ENCODE measurements at places on chromosomes 2 and 18.
A peak's percentile ranks its signal among the peaks of the same experiment; 100 is the strongest.

DNA sequence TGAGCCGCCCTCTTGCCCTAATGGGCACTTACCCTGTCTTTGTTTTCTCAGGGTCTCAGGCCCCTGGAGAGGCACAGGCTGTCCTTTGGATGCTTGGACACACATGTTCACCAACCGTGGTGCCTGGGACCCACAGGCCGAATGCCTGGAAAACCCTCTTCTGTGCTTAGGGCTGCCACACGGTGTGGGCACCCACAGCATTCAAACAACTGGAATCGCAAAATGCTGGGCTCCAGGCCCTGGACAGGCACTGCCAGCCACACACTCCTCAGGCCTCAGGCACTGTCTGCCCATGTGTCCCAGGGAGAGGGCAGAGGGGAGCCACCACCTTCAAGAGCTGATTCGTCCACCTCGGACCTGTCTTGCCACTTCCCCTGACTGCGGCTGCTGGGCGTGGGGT, 123.1 kb upstream of the ACKR3 start:
- no peak for DNase-seq
- peaks cover 3% of the 10 kb centered on the region for H3K36me3 ChIP-seq
- H3K27ac ChIP-seq: peak overlapping the region; percentile 55
- H3K27me3 ChIP-seq: peaks cover 3% of the 10 kb centered on the region
- peaks cover 37% of the 10 kb centered on the region for H3K4me1 ChIP-seq
- no peak overlapping the region for H3K4me3 ChIP-seq

GRCh38 chr18:57956491-57956890, 87.5 kb upstream of the NEDD4L start:
- H3K4me1 ChIP-seq: no peaks in the 10 kb centered on the region
- no peak for DNase-seq
- H3K27ac ChIP-seq: no peak overlapping the region

DNA sequence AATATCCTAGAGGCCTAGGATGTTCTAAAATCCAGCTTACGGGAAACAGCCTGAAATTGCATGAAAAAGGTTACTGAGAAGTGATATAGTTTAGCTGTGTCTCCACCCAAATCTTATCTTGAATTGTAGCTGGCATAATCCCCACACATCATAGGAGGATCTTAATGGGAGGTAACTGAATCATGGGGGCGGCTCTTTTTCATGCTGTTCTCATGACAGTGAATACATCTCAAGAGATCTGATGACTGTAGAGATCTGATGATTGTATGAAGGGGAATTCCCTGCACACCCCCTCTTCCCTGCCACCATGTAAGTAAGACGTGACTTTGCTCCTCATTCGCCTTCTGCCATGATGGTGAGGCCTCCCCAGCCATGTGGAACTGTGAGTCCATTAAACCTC, 385.6 kb upstream of the ID2 start:
- no peaks in the 10 kb centered on the region for H3K36me3 ChIP-seq
- H3K4me3 ChIP-seq: no peak overlapping the region
- H3K27me3 ChIP-seq: peaks cover 5% of the 10 kb centered on the region

GRCh38 chr2:154452471-154452870, 246.0 kb upstream of the KCNJ3 start:
- H3K27me3 ChIP-seq: no peaks in the 10 kb centered on the region
- no peaks in the 10 kb centered on the region for H3K36me3 ChIP-seq
- no peaks in the 10 kb centered on the region for H3K4me1 ChIP-seq
- no peak overlapping the region for H3K4me3 ChIP-seq
- no peak overlapping the region for H3K27ac ChIP-seq

DNA sequence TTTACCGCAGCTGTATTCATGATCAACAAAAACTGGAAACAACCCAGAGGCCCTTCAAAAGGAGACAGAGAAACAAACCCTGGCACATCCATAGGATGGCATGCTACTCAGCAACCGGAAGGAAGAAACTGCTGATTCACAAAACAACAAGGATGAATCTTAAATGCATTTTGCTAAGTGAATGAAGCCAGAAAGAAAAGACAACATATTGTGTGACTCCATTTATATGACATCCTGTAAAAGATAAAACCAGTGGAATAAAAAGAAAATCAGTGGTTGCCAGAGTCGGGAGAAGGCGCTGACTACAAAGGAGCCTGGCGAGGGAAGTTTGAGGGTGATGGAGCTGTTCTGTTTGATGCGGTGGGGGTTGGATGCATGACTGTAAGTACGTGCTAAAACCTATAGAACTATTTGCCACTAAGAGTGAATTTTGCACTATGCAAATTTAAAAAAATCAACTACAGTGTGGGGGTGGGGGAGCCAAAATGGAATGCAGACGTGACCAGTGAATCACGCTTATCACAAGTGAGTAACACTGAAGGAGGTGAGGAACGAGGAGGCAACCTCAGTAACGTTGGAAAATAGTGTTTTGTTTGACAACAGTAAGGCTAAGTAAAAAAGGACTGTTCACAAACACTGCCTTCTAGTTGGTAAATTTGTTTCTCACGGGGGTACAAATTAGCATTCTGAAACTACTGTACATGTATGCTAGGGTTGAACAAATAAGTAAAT, 108.9 kb downstream of the INHBB start:
- H3K36me3 ChIP-seq: peaks cover 11% of the 10 kb centered on the region
- no peaks in the 10 kb centered on the region for H3K4me1 ChIP-seq
- H3K4me3 ChIP-seq: no peak overlapping the region
- no peak overlapping the region for H3K27ac ChIP-seq
- H3K27me3 ChIP-seq: peaks cover 62% of the 10 kb centered on the region
- no peak for DNase-seq

GRCh38 chr18:55106466-55106865, 147.2 kb upstream of the CCDC68 start:
- H3K36me3 ChIP-seq: no peaks in the 10 kb centered on the region
- no peak overlapping the region for H3K27ac ChIP-seq
- peaks cover 2% of the 10 kb centered on the region for H3K27me3 ChIP-seq
- DNase-seq: no peak
- H3K4me3 ChIP-seq: no peak overlapping the region

GRCh38 chr2:16617282-16618266, 48.1 kb downstream of the CYRIA start:
- no peak overlapping the region for H3K4me3 ChIP-seq
- peaks cover 12% of the 10 kb centered on the region for H3K27me3 ChIP-seq
- DNase-seq: no peak
- H3K36me3 ChIP-seq: peaks cover 23% of the 10 kb centered on the region
- peak overlapping the region; percentile 27 for H3K27ac ChIP-seq

- peaks cover 18% of the 10 kb centered on the region for H3K27me3 ChIP-seq
- DNase-seq: no peak
- peaks cover 15% of the 10 kb centered on the region for H3K4me1 ChIP-seq
- no peak overlapping the region for H3K27ac ChIP-seq
Observed at GRCh38 chr2:2853346-2853745, 522.3 kb upstream of the MYT1L start.

- peaks cover 16% of the 10 kb centered on the region for H3K4me1 ChIP-seq
- no peak for DNase-seq
- no peak overlapping the region for H3K27ac ChIP-seq
- no peaks in the 10 kb centered on the region for H3K36me3 ChIP-seq
- H3K4me3 ChIP-seq: no peak overlapping the region
- peaks cover 11% of the 10 kb centered on the region for H3K27me3 ChIP-seq
Observed at GRCh38 chr2:105256431-105257047, 15.0 kb downstream of the GPR45 start.

- no peak for DNase-seq
- no peak overlapping the region for H3K27ac ChIP-seq
- H3K4me3 ChIP-seq: no peak overlapping the region
- no peaks in the 10 kb centered on the region for H3K27me3 ChIP-seq
- no peaks in the 10 kb centered on the region for H3K4me1 ChIP-seq
- H3K36me3 ChIP-seq: no peaks in the 10 kb centered on the region
Observed at GRCh38 chr2:144165599-144166250, 354.2 kb downstream of the ZEB2 start.

DNA sequence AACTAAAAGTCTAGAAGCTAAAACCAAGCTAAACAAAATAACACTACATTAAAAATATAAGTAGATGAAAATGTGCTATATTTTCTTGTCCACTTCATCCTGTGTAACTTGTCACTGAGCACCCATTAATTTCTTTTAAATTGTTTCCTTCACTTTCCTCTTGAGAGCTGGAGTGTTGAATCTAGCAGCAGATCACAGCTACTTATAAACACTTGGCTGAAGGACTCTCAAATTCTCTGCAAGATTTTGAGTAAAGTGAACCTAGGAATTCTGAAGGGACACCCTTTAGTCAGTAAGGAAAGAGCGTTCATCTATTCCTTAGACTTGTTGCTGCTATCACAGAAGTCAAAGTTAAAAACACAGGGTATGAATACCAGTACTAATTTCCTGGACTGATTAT, 1163.9 kb downstream of the DPP10 start:
- no peak for DNase-seq
- H3K27me3 ChIP-seq: no peaks in the 10 kb centered on the region
- no peaks in the 10 kb centered on the region for H3K36me3 ChIP-seq
- H3K27ac ChIP-seq: peak overlapping the region; percentile 81

DNA sequence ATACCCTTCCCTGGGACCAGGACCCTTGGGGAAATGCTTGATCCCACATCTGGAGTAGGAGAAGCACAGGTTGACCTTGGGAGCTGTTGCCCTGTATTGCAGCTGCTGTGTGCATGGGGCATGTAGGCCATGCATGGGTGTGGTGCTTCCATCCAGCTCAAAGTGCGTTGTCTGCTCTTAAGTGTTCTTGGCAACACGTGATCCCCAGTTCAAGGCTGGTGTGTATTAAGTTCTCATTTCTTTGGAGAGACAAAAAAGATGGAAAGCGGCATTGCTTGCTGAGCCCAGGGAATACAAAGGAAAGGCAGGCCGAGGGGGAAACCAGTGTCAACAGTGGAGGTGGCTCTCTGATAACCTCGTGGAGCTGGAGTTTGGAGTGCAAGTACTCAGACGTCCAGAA, 110.7 kb downstream of the RTP5 start:
- no peak overlapping the region for H3K27ac ChIP-seq
- peaks cover 8% of the 10 kb centered on the region for H3K27me3 ChIP-seq
- DNase-seq: no peak
- no peak overlapping the region for H3K4me3 ChIP-seq

DNA sequence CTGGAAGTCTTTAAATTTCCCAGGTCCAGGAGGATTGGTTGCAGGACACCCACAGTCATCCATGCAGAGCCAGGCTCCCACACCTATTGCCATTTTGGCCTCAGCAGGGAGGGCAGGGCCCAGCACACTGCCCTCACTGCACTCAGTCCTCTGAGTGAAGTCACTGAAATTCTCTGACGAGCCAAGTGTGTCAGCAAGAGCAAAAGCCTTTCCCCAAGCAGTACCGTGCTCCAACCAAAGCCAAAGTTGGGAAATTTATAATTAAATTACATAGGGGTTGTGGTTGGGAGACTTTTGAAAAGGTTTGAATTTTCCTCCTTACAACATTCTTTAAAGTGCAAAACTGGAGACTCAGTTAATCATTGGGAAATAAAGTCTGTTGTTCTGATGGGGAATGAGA, 98.5 kb upstream of the CD226 start:
- peaks cover 15% of the 10 kb centered on the region for H3K4me1 ChIP-seq
- H3K4me3 ChIP-seq: no peak overlapping the region
- H3K36me3 ChIP-seq: peaks cover 21% of the 10 kb centered on the region
- no peaks in the 10 kb centered on the region for H3K27me3 ChIP-seq

DNA sequence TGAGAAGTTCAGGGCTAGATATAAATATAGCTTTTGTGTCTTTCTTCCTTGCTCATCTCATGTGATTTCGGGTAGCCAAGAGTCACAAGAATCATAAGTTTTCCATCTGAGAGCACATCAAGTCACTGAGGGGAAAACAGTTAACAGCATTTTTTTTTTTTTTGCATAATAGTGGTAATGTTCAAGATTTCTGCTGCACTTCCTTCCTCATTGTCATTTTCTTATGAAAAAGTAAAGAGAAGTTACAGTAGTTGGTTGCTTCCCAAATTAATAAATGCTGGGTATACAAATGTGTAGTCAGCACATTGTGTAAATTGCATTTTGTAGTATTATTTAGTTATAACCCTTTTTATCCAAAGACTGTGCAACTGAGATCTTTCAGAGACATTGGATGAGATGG, 93.6 kb downstream of the ZEB2 start:
- no peak overlapping the region for H3K27ac ChIP-seq
- no peak for DNase-seq
- no peak overlapping the region for H3K4me3 ChIP-seq
- peaks cover 53% of the 10 kb centered on the region for H3K36me3 ChIP-seq

GRCh38 chr2:152407204-152407721, 72.3 kb downstream of the FMNL2 start:
- H3K4me3 ChIP-seq: peak overlapping the region; percentile 70
- peak; percentile 63 for DNase-seq
- H3K36me3 ChIP-seq: no peaks in the 10 kb centered on the region
- H3K4me1 ChIP-seq: peaks cover 59% of the 10 kb centered on the region
- H3K27ac ChIP-seq: peak overlapping the region; percentile 97

GRCh38 chr2:207932106-207932505, 93.2 kb downstream of the PLEKHM3 start:
- H3K27ac ChIP-seq: no peak overlapping the region
- H3K4me3 ChIP-seq: no peak overlapping the region
- no peaks in the 10 kb centered on the region for H3K36me3 ChIP-seq
- DNase-seq: no peak
- H3K27me3 ChIP-seq: peaks cover 19% of the 10 kb centered on the region

Measured in nephron progenitor cell (in vitro differentiated cells).